ENCODE measurements at places on chromosomes 5 and 9.

GRCh38 chr9:26193237-26193636, 515.0 kb upstream of the TUSC1 start:
- no peak for DNase-seq

- DNase-seq = peak; percentile 10
Measured at GRCh38 chr9:79883073-79883645, 311.4 kb downstream of the TLE4 start.

DNA sequence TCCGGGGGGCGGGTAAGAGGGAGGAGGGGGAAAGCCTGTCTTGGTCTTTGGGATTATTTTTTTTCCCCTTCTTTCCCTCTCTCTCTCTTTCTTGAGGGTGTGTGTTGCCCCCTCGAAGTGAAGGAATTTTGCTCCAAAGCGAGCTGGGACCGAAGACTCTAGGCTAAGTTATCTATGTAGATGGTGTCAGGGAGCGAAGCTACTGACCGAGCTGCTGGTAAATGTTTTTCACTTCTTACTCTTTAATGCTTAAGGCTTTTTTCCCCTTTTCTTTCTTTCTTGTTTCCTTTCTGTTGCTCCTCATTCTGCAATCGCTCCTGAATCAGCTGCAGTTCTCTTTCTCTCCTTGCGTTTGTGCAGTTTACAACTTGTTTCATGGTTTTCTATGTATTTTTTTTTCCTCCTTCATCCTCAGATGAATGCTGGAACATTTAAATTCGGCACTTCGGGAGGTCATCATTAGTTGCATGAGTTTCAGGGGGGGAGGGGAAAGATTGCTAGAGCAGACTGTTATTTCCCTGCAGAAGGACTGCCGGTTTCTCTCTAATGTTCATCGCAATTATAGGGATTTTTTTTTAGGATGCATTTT, 1312.0 kb upstream of the WWC1 start:
- DNase-seq = no peak

DNA sequence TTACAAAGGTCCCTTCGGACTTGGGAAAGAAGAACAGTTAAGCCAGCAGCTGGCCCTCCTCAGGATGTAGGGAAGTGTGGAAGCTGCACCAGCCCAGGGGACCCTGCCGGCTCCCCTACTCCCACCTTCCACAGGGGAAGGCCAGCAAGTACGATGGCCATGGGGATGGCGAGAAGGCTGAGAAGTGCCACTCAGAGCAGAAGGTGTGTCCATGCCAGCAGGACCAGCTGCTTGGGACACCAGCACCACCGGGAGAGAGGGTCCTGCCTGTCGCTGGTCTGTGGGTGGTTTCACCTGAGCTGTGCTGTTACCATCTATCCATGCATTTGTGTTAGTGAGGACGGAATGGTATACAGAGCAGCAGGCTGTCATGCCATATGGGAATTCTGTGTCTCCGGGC, 148.6 kb upstream of the PHYKPL start:
- no peak for DNase-seq

DNA sequence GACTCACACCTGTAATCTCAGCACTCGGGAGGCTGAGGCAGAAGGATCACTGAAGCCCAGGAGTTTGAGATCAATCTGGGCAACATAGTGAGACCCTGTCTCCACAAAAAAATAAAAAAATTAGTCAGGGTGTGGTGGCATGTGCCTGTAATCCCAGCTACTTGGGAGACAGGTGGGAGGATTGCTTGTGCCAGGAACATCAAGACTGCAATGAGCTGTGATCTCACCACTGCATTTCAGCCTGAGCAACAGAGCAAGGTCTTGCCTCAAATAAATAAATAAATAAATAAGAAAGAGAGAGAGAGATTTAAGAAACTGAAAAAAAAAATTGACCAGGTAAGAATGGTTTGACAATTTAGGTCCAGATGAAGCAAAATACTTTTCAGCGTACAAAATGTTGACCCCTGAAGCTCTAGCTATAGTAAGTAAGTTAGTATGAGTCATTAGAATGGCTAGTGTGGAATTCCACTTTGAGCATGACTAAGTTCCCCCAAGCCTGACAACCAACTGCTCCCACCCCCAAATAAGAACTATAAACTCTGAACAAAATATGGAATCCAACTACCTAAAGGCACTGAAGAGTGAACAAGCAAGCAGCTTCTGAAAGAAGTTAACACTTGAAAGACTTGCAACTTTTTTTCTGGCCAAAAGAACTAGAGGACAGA, 217.8 kb upstream of the TLE4 start:
- DNase-seq = no peak

DNA sequence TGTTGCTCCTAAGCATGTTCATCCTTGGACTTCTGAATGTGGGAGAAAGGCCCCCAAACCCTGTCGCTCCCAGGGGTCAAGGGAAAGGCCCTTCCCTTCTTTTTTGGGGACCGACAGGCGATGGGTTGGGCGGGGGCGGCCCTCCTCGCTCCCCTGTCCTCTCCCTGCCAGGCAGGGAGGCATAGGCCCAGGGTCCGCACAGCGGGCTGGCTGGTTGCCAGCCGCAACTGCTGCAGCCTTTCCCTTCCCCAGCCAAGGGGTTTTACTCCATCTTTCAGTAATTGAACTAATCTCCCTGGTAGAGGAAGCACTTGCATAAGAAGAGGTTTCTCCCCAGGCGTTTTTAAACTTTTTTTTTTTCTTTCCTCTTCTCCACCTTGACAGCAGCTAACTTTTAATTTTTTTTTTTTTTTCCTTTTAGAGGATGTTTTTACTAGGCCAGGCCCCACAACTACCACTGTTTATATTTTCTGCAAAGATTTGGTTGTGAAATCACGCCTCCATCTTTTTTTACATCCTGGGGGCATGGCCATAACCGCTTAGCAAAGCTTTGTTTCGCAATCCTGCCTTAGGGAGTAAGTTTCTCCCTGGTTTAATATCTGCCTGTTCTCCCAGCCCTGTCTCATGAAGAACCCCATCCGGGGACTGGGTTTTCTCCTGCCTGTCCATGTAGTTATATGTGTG, 216.9 kb upstream of the ZNF608 start:
- no peak for DNase-seq

DNA sequence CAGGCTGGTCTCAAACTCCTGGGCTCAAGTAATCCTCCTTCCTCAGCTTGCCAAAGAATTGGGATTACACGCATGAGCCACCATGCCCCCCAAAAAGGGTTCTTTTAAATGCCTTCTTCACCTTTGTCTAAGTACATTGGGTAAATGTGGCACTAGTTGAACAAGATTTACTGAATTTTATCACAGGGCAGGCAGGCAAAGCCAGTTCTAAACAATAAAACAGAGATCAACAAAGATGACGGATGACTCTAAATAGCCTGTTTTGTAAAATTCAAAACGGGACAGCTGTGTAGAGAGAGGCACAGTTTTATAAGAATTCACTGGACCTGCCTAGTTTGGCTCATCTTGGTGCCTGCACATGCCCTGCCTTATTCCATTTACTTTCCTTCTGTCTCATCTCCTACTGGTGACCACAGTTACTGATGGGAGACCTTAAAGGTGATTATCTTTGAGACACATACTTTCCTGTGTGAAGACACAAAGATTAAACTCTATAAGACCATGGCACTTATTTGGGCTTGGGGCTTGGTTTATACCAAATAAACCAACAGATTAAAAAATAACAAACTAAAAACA, 149.6 kb upstream of the DMRT1 start:
- no peak for DNase-seq

DNA sequence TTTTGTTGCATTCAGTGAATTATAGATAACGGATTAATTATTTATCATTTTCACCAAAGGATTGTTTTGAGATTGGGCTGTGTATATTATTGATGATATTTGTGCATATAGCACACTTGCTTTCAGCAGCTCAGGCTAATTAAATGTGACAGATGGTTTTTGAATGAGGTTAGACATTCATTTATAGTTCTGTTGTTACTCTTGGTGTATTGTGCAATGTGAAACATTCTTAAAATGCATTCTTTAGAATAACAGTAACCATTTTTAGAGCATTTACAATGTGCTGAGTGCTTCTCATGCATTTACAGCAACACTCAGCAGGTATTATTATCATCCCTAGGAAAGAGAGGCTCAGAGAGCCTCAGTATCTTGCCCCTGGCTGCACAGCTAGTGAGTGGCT, 23.8 kb downstream of the NANS start:
- no peak for DNase-seq

DNA sequence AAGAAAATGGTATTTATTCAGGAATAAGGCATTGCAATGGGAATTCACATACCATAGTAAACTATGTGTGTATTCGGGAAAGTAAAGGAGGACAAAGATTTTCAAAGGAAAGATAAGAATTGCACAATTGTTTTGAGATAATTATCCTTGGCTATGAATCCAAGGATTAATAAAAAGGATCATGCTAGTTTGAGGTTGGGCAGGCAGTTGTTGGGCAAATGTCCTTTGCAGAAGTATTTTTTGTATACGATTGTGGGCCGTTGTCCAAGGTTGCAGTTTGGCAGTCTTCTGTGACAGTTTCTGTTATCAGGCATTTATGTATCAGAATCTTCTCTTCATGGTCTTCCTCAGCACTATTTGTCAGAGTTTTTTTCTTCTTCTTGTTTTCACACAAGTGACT, 10.6 kb upstream of the UBAP2 start:
- no peak for DNase-seq
